ENCODE measurements at places on chromosomes 13 and 19.

DNA sequence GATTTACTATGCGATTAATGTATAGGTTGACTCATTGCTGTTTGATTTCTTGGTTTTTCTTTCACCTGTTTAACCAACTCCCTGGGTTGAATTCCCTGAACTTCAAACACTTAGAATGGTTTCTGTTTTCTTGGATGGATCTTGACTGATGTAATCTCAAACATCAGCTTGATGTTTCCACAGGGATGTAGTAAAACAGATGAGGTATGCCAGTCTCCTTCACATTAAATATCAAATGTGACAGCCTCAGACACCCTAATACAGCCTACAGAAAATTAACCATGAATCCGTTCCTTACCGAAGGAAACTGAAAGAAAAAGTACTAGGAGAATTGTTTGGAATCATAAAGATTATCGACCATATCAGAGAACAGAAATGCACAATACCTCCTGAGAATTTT lies 631.2 kb downstream of the GPC5 start:
- DNase-seq: no peak

GRCh38 chr13:30437177-30437576 lies 14.9 kb downstream of the UBE2L5 start:
- no peak for DNase-seq

DNA sequence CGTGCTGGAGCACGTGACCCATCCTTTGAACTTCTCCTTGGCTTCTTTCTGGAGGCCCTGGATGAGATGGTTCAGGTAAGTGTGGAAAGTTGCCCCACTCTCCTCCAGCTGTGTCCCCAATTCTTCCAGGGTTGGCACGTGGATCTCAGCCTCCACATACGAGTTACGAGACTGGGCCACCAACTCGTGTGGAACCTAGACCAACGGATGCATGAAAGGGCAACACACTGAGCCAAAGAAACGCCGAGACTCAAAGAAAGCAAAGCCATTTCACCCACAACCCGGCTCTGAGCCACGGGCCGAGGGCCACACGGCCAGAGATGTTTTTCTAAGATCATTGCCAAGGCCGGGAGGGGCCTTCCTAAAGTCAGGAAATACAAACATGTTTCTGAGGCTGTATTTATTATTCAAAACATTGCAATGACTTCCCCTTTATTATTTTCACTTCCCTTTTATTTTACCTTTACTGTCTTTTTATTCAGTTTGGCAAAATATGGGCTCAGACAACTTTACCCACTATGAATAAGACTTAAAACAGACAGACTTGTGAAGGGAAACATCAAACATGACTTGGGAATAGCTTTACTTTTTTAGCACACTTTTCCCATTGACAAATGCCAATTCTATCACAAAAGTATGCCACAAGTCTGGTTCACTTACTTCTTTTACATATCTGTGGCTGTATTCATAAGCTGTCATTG lies 94.6 kb downstream of the KL start:
- peak; percentile 16 for DNase-seq

DNA sequence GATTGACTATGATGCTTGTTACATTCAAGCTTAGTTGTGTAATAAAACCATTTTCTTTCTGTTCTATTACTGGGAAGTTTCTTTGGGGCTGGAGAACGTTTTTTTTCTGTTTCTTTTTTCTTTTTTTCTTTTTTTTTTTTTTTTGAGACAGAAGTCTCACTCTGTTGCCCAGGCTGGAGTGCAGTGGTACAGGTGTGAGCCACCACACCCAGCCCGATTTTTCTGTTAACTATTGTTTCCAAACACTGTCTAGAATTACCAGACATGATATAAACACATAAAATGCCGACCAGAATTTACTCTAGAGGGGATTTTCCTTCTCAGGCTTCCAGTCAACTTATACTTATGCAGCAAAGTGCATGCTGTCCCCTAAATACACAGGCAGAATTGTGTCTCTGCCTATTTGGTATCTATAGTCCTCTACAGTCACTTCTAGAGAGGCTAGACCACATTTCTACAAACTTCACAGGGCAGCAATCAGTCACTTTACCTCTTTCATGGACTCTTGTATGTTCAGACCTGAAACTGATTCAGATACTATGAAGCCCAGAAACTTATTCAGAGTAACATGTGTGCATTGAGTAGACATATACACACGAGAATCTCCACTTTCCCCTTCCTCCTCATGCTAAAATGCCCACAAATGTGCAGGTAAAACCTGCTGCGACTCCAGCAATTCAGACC lies 121.2 kb downstream of the ZNF737 start:
- DNase-seq: no peak

- no peak for DNase-seq
Measured at GRCh38 chr19:18063463-18063862, 23.3 kb downstream of the IL12RB1 start.

GRCh38 chr19:17027535-17027975 lies 945 bp upstream of the CPAMD8 start:
- DNase-seq: no peak

GRCh38 chr13:71417205-71417604 lies 449.8 kb downstream of the DACH1 start:
- no peak for DNase-seq

DNA sequence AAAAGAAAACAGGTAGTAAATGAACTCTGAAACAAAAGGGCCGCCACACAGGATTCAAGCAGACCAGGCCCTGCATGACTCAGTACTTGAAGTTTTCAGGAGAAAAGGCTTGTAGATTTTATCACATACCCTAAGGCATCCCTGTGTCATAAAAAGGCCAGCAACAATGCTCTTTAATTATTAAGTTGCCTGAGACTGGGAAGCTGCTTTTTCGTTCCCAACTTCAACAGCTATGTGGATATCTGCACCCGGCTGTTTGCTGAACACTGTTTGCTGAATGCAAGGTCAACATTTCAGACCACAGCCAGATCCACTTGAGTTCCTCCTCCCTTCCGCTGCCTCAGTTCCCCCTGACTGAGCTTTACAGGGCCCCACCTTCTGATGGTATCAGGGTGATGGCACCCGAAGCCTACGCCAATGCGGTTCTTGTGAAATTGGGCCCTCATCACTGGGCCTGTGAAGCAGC lies 6.1 kb upstream of the ECH1 start:
- no peak for DNase-seq

- no peak for DNase-seq
Measured at GRCh38 chr13:37772644-37773043, 96.9 kb downstream of the TRPC4 start.

- peak; percentile 80 for DNase-seq
Measured at GRCh38 chr19:7657131-7657751, 11.6 kb upstream of the RETN start.

GRCh38 chr13:31067416-31068118 lies 94.1 kb downstream of the HSPH1 start:
- no peak for DNase-seq

DNA sequence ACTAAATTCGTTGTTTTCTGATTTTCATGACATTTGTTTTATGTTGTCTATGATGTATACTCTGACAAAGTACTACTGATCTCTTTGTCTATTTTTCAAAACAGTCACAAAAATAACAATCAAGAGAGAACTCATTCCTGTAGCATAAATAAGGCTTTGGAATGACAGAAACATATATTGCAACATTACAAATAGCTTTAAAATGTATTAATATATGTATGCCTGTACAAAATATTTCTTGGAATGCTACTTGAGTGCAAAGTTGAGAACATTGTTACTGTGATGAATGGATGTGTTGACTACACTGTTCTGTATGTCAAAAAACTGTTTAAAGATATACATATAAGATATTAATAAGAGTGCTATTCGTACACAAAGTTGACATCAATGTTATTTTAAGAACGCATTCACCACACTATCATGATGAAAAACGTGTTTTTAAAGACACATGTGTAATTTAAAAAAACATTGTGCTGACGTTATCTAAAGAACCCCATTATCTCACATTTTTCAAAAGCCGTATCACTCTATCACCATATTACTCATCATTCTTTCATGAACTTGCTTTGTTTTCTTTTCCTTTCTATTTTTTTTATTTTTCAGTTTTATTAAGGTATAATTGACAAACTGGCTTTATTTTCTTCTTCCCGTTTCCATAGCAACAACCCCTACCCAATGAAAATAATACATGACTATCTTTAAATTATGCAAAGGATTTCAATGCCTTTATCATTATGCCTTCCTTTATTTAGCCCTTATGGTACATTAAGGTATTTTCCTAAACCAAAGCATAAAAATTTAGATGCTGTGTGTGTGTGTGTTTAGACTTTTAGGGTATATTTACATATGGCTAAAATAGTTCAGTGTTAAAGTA lies 918.8 kb downstream of the SLITRK1 start:
- no peak for DNase-seq

DNA sequence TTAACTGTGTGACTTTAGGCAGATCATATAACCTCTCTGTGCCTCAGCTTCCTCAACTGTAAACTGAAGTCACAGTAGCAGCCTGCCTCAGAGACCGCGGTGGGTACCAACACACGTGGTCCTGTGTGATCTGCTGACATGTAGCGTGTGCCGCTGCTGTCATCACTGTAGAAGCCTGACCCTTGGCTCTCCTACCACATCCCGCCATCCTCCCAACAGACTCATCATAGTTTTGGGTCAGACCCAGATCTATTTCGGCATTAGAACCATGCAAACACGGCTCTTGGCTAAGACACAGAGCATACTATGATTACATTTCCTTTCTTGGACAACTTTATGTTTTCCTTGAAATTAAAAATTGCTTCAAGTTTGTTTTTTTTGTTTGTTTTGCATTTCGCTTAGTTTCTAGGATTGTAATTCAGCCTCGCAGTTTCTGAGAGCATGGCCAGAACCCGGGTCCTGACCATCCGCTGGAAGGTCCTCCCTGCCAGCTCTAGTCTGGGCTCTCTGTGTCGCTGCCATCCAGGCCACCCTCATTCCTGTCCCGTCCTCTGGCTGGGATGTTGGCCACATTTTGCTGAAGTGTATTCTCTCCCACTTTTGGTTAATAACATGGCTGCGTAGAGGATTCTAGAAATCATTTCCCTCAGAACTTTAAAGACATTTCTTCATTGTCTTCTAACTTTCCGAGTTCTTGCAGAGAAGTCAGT lies 53.0 kb downstream of the GGACT start:
- DNase-seq: no peak

DNA sequence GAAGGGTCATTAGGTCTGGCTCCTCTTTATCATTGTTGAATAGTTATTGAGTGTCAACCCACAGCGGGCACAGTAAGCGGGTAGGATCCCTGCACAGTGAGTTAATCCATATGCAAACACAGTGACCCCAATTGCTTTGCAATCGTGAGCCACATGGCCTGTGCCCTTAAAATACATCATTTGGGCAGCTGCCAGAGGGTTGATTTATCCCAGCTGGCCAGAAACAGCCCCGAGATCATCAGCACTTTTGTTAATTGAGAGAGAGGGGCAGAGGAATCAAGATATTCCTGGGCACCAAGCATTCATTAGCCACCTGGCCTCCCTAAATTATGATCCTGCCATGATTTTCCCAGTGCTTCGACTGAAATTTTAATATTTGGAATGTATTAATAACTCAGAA lies 9.8 kb upstream of the CNMD start:
- DNase-seq: no peak

- DNase-seq: peak; percentile 70
Measured at GRCh38 chr19:37551129-37551993, 43.2 kb downstream of the ZNF571 start.

DNA sequence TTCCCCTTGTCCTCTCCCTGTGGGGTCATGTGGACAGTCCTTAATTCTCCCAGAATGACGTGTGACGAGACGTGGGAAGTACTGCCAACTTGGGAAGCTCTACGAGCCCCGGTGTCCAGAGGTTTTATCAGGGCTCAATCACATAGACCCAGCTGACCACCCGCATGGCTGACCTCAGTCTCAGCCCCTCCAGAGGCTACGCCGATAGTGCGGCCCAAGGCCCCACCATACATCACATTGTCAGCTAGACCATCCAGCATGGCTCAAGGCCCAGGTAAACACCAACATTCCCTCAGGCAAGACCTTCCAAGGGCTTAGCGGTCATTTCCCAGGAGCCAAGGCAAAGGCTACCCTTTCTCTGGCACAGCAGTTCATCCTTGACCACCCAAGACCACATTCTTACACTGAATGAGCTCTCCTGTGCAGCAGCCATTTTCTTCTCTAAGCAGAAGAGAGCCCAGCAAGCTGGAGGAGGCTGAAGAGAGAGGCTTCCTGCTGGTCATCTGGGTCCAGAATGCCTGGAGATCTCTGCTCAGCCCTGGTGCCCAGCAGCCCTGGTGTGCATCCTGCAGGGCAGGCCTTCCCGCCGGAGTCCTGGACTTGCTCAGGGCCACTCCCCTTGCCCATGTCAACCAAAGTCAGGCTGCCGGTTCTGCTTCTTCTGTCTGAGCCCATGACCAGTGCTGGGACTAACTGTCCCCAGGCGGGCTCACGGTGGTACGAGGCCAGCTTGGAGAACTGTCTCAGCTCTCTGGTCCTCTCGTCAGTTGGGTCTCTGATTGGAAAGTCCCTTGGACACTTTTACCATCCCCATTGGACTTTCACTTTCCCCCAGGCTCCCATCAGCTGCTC lies 7.9 kb upstream of the F10 start:
- DNase-seq: no peak

GRCh38 chr13:48891586-48891985 lies 84.1 kb upstream of the FNDC3A start:
- no peak for DNase-seq

DNA sequence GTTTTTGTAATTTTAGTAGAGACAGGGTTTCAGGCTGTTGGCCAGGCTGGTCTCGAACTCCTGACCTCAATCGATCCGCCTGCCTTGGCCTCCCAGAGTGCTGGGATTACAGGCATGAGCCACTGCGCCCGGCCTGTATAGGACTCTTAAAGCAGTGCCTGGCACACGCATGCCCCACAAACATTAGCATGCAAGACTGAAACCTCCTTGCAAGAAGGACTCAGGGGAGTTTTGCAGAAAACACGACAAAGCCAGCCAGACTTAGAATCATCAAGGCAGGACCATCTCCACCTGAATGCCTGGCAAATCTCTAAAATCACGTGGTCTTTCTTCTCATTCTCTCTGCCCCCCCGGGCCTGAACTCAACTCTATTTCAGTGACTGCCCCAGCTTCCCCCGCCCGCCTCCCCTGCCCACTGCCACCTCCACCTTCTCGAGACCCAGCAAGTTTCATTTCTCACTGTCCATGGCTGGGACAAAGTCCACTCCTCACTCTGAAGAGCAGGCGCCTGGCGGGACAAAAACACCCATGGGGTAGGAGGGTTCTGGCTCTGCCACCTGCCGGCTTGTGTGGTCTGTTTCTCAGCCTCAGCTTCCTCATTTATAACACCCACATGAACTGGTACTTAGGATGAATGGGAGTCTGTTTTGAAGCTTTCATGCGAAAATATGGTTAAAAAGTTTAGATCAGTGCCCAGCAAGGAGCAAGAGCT lies 2.4 kb downstream of the TICAM1 start:
- DNase-seq: peak; percentile 27

Measured in CD4-positive, alpha-beta T cell treated with Interleukin-4 for 1 hour (primary cell).